ENCODE measurements at places on chromosomes 11 and 22.
A peak's percentile ranks its signal among the peaks of the same experiment; 100 is the strongest.

DNA sequence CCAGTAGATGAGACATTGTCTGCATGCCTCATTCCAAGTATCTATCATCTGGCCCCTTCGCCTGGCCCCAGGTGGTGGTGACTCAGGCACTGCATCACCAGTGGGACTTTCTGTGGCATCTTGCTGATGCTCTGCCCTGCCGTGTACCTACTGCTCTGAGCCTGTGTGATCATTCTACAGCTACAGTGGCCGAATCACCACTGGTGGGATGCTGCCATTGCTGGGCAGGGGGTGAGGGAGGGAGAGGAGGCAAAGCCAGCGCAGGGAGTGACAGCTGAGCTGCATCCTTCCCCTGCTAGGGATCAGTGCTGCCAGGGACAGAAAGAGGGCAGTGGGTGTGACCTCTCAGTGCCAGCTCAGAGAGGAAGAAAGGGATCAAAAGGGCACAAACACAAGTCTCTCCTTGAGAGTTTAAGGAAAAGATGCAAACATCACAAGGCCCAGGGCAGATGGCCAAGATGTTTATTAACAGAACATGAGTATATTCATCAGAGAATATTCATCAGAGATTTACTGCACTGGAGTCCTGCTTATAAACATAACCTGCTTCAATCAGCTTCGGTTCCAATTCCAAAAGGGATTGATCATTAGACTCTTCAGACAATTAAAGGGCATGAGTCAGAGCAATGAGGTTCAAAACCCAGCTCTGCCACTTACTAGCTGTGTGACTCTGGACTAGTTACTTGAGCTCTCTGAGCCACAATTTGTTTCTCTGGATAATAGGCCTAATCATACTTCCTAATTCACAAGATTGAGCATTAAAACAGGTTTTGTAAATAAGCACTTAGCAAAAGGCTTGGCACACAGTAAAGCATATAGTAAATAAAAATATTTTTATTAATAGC is 109.8 kb downstream of the NAT10 start:
- no peak for DNase-seq

- DNase-seq, result no peak
These were observed 27.5 kb upstream of the POU2AF1 start for GRCh38 chr11:111406589-111406988.

- DNase-seq, result peak; percentile 44
These were observed 25.4 kb upstream of the SORL1 start for GRCh38 chr11:121426476-121427399.

- no peak for DNase-seq
These were observed 177.2 kb downstream of the CTTN start for GRCh38 chr11:70575396-70576060.

DNA sequence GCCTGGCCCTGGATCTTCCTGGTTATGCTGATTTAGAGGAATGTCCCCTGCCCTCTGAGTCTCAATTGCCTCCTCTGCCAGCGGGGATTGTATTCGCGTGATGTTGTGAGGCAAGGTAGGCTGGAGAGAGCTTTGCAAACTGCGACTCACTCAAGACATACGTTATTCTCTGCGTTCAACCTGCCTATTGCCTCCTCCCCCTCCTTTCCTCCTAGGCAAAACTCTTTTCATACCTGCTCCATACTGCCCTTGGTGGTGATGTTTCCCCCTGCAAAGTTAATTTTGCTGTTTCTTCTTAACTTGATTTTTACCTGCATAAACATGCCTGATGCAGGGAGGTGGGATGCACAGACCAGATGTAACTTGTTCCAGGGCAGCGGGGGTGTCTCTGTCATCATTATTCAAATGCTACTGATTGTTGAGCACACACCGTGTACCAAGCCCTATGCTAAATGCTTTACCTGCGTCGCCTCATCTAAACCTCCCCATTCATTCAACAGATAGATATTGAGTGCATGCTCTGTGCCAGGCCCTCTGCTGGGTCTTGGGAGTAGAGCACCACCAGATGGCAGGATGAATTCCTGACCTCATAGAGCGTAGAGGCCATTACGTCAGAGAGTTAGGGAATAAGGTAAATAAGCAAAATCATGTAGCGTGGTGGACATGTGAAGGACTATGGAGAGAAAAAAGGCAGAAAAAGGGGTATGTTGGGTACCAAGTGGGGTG is 29.0 kb downstream of the SGSM1 start:
- no peak for DNase-seq

DNA sequence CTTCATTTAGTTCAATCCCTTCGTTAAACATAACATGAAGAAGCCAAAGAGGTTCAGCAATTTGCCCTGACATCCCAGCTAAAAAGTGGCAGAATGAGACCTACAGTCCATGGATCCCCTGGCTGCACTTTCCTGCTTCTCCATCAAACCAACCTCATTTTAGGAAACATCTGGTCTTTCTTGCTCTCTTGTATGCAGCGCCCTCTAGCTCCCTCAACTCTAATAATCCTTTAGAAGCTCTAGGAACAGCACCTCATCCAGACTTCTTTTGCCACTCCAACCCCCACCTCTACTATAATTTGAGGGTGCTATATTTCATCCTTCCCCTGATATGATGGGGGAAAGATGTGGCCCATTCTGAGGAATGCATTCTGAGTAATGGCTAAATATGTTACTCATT is 7.4 kb downstream of the CNTF start:
- peak; percentile 36 for DNase-seq

GRCh38 chr11:80649186-80649585 is 1208.4 kb upstream of the TENM4 start:
- no peak for DNase-seq

- DNase-seq, result no peak
These were observed 24.2 kb downstream of the MED15 start for GRCh38 chr22:20531404-20532201.

- DNase-seq, result no peak
These were observed 155.9 kb downstream of the CCDC34 start for GRCh38 chr11:27207025-27207650.

GRCh38 chr11:41497974-41498373 is 38.5 kb upstream of the LRRC4C start:
- no peak for DNase-seq

DNA sequence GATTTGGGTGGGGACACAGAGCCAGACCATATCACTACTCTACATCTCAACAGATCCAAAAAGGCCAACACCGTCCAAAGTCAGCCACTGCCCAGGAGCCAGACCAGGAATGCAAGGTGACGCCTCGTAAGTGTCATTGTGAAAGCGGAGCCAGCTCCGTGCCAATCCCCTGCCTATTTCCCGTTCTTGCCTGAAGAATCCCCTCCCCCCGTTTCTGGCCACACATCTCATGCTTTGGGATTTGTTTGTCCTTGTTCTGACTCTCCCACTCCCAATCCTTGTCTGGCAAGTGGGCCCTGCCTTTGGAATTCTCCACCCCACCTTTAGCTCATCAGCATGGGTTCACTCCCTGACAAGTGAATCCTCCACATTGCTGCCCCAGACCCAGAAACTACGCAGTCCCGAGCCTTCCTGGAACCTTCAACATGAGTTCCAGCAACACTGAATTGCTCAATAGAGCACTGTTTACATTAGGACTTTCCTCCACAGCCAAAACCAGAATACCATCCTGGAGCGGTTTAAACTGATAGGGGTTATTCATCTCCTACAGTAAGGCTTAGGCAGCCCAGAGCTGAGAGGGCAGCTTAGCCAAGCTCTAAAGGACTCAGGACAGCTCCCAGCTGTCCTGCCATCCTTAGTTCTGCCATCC is 6.0 kb upstream of the SLC35C1 start:
- no peak for DNase-seq

DNA sequence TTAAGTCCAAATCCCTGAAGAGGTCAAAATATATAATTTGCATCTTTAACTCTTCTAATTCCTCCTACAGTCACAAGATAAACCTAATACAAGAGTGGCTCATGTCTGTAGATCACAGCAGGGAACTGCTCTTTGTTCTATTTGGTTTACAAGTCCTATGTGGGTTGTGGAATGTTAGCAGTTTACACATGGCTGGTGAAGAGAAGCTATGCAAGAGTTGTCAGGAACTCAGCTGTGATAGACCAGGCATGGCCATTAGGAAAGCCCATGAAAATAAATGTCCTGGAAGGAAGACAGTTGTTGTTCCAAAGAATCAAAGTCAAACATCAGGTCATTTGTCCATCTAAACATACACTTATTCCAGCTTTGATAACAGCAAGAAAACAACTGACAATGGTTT is 312.4 kb upstream of the PITPNB start:
- no peak for DNase-seq

DNA sequence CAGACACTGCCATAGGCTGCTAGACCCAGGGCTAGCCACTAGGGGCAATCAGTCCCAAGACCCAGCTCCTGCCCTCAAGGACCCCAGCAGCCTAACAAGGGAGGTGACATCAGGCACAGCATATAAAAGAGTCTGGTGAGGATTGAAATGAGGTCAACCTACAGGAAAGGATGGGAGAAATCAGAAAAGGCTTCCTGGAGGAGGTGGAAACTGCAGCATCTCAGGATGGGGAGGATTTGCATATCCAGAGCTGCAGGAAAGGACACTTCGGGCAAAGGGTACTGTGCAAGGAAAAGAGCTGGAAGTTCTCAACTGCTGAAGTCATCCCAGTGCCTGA is 2.9 kb upstream of the ARFGAP2 start:
- peak; percentile 50 for DNase-seq

DNA sequence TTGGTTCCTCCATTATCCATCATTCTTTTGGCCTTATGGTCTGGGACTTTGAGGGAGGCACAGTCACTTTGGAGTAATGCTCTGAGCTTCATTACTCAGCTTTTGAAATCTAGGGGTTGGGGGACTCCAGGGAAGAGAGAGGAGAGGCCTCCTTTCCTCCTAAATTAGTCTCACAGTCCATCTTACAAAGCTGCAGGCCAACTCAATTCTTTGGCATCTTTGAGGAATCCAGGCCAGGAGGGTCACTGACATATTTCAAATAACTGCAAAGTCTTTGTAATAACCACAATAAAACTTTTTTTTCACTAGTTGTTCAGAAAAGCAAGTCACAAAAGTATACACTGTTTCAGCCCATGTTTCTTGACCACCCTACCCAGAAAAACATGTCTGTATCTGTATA is 73.3 kb upstream of the FAR1 start:
- DNase-seq, result no peak

DNA sequence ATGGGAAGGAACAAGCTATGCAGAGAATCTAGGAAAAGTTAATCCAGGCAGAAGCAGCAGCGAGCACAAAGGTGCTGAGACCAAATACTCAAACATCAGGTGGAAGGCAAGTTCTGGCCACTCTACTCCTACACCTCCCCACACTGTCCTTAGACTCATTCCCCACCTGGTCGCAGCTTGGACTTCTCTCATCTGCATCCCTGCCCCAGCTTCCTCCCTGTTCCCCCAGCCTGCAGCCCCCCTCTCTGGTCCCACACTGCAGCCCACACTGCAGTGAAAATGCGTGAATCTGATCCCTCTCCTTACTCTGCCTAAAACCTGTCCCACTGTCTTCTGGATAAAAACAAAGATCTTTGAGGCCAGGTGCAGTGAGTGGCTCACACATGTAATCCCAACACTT is 9.1 kb downstream of the TPBGL start:
- no peak for DNase-seq

DNA sequence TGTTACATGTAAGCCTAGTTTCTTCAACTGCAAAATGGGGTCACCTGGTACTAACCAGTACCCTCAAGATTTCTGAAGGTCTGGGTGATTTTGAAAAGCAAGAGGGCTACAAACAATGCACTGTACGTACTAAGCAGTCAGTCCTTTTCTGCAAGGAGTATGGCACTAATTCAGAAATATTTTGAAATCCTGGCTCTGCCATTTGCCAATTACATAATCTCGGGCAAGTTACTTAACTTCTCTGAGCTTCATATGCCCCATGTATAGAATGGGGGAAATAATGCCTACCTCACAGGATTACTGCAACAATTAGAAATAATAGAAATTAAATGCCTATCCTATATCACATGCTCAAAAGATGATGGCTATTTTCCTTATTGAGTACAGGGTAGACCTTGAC is 60.7 kb upstream of the CCDC89 start:
- DNase-seq, result no peak

GRCh38 chr11:116901211-116901610 is 63.8 kb upstream of the APOA1 start:
- no peak for DNase-seq

DNA sequence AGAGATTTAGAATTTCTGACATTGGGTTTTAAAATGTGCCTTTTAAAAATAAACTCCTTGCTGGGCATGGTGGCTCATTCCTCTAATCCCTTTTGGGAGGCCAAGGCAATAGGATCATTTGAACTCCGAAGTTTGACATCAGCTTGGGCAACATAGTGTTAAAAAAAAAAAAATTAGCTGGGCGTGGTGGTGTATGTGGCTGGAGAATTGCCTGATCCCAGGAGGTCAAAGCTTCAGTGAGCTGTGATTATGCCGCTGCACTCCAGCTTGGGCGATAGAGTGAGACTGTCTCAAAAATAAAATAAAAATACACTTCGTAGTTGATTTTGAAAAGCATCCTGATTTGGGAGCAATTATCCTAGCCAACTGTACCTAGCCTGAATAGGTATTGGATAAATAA is 3.4 kb upstream of the APLP2 start:
- no peak for DNase-seq

GRCh38 chr22:43426816-43427215 is 15.0 kb downstream of the MPPED1 start:
- DNase-seq, result no peak

DNA sequence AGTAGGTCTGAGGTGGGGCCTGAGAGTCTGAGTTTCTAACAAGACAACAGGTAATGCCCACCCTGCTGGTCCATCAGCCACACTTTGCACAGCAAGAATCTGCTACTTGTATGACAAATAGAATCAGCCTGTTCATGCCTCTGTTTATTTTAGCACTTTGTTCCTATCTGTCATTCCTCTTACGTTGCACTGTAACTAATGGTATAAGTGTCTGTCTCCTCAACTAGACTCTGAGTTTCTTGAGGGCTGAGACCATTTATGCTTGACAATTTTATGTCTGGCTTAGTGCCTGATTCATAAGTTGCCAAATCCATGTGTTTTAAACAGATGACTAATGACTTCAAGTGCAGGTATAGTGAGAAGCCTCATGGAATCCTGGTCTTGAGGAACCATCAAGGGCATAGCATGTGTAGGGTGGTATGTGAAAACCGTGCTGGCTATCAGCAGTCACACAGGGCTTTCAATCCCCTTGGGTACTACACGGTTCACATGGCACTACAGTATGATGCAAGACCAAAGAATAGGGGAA is 209.7 kb downstream of the C11orf91 start:
- no peak for DNase-seq

DNA sequence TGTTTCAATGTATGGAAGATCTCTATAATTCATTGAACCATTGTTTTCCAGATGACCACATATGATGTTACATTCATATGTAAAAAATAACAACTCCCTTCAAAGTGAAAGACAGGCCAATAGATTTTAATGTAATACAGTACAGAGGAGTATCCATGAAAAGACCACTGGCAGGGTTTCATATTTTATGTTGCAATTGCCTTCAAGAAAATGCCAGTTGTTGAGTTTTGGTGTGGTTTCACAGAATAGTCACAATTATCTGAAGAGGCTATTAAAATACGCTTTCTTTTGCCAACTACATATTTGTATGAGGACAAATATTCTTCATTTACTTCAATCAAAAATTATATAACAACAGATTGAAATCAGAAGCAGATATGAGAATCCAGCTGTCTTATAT is 14.3 kb downstream of the AMOTL1 start:
- DNase-seq, result no peak

GRCh38 chr11:96033095-96033494 is 109.2 kb upstream of the MTMR2 start:
- no peak for DNase-seq

GRCh38 chr11:20374741-20375300 is 11.3 kb downstream of the HTATIP2 start:
- DNase-seq, result no peak

Measured in CD4-positive, alpha-beta T cell treated with Interleukin-10 for 1 hour (primary cell).